GM12878 (cell line): ENCODE measurements at places on chromosomes 3 and 15. TPM values are rescaled to one million over a fixed set of nuclear protein-coding genes. Genes with fewer than 3 reads are reported as not detected.

GRCh38 chr15:26234976-26235767 is 372.0 kb upstream of the ATP10A start:
- H3K4me1 ChIP-seq = no peaks in the 10 kb centered on the region
- no peaks in the 10 kb centered on the region for H3K36me3 ChIP-seq
- H3K4me3 ChIP-seq = no peak overlapping the region
- DNase-seq = no peak
- no peak overlapping the region for H3K27ac ChIP-seq
- no peaks in the 10 kb centered on the region for H3K27me3 ChIP-seq

DNA sequence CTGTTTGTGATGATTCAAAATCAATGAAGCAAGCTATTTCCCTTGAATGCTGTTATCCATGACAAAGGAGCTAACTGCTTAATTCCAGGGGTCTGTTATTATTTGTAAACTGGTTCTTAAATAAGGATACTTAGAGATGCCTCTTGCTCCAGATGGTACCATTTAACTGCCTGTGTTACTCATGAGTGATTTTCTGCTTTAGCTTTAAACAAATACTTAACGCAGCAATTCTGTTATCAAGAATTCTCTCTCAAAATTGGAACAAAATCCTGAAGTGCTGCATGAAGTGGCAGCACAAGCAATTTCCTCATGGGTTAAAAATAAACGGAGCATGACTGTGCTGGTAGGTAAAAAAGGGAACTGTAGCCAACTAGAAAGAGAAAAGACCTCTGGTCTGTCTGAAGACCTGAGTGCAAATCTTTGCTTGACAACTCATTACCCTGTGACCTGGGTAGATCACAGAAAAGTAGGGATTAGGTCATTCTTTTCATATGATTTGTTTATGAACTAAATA is 62.5 kb upstream of the GBE1 start:
- no peaks in the 10 kb centered on the region for H3K27me3 ChIP-seq
- H3K27ac ChIP-seq = peak overlapping the region; percentile 53
- no peaks in the 10 kb centered on the region for H3K36me3 ChIP-seq
- DNase-seq = peak; percentile 59

DNA sequence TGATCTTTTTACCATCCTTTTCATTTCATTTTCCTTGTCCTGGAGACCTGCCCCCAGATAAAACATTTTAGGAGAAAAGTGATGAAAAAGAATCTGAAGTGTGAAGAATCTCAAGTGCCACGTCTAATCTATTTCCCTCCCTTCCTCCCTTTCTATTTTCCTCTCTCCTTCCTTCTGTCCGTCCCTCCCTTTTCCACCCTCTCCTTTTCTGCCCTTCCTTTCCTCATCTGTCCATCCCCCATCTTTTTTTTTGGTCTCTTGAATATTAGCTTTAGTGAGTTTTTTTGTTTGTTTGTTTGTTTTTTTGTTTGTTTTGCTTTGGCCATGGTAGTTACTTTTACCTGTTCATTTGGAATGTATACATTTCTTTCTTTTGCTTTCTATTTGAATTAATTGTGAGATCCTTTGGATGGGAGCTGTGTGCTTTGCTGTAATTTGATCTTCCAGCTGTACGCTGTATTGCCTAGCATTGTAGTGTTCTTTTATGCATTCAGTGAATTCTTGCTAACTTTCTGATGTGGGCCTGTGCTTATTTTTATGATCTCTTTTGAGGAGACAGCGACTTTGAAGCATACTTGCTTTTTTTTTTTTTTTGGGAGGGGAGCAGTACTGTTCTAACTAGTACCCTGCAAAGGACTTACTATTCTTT is 19.2 kb downstream of the CDIN1 start:
- no peak overlapping the region for H3K4me3 ChIP-seq
- no peaks in the 10 kb centered on the region for H3K4me1 ChIP-seq
- no peak overlapping the region for H3K27ac ChIP-seq

DNA sequence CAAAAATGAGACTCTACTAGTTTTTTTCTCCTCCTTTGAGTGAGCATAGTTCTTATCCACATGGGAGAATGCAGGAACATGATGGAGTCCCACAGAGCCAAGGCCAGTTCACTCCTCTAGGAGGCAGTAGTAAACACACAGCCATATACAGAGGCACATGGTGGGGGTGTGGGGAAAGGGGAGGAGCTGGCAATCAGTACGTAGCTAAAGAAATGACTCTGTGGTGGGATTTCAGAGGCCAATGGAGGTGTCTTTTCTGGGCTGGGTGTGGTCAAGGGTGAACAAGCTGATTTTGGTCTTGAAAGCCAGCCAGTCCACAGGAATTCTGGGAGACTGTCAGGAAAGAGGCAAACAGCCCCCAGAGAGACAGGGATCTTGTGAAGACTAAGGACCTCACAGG is 6.6 kb upstream of the RAB11A start:
- H3K4me3 ChIP-seq = no peak overlapping the region
- H3K27ac ChIP-seq = no peak overlapping the region
- no peak for DNase-seq
- no peaks in the 10 kb centered on the region for H3K27me3 ChIP-seq
- H3K4me1 ChIP-seq = peaks cover 13% of the 10 kb centered on the region
- no peaks in the 10 kb centered on the region for H3K36me3 ChIP-seq

- DNase-seq = no peak
- no peaks in the 10 kb centered on the region for H3K4me1 ChIP-seq
- no peak overlapping the region for H3K4me3 ChIP-seq
- 0 out of 2 replicates have a peak, but pooled peaks cover 2% of the 10 kb centered on the region for H3K27me3 ChIP-seq
Measured at GRCh38 chr3:55879901-55880331, 392.8 kb upstream of the WNT5A start.

DNA sequence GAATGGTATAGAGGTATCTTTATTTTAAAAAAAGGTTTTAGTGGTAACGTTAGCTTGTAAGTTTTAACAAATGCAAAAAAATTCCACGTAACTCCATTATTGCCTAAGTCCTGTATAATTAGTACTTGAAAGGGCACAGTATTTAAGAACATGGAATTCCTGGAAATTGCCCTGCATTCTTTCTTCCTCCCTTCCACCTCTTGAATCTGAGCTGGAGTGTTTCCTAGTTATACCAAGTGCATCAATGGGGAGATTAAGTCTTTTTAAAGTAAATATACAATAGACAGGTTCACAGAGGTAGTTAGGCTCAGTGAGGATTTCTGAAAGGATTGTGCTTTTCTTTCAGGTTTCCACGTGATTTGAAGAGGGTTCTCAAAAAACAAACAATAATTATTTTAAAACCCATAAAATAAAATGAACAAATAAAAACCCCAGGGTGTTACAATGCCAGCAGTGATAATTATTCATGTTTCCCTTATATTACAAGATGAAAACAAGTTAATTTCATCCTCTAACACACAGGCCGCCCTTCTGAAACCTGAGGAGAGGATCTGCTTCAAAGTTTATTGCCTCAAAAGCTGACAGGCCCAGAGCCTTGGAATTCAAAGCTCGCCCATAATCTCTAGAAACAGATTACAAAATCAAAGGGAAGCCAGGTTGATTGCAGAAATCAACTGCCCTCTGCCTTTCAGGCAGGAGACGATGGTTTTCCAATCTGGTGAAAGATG is 128.8 kb upstream of the LMOD3 start:
- H3K4me1 ChIP-seq = no peaks in the 10 kb centered on the region
- DNase-seq = no peak
- no peak overlapping the region for H3K4me3 ChIP-seq
- no peaks in the 10 kb centered on the region for H3K36me3 ChIP-seq
- H3K27ac ChIP-seq = no peak overlapping the region

GRCh38 chr3:30269751-30270445 is 336.5 kb upstream of the TGFBR2 start:
- no peaks in the 10 kb centered on the region for H3K27me3 ChIP-seq
- DNase-seq = no peak

DNA sequence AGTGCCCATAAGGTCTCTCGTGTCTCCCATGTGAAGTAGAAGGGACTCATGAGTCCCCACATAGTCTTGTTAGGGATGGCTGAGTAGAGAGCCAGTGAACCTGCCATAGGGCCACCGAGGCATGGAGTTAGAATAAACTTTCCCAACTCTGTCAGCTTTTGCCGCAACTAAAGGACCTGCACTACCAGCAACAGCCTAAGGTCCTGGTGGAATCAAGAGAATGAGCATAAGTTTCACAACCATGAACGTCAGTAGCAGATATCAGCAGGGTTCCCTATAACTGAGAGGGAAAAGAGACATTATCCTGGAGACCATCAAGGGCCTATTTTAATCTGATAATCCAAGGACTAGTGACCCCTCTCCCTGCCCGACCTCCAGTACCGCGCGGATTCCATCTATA is 60.3 kb upstream of the FNDC3B start:
- H3K4me3 ChIP-seq = no peak overlapping the region
- no peaks in the 10 kb centered on the region for H3K36me3 ChIP-seq
- DNase-seq = no peak
- H3K27me3 ChIP-seq = no peaks in the 10 kb centered on the region

DNA sequence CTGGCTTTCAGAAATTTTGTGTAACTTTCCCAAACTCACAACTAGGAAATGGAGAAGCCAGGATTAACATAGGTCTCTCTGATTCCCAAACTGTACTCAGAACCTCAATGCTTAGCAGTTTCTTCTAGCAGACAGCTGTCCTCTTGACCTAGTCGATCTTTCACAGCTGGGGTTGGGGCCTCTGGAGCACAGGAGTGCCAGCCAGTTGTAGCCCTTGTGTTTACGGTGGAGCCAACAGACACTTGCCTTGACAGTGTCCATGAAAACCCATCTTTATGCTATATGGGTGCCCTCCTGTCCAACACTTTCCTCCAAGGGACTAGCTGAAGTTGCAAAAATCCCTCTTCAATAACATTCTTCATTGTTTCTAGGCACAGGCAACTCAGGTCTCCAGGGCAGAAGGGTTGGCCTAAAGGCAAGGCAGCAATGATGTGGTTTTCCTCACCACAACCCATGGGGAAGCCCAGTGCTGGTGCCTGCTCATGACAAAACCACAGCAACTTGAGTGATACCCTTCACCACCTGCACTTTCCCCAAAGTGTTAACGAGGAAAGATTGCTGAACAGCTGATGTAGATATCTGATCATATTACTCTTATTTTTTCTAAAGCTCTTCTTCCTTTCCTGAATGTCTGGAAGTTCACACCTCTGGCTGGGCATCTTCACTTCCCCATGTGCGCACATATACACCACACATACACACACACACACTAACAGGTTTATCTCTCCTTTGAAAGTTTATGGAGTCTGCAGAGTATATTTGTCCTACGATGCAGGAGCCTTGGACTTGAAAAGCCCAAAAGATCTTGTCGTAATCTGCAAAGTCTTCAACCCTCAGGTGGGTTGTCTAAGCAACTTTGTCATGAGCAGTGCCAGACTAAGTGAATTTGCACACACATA is 11.0 kb upstream of the KNG1 start:
- no peak overlapping the region for H3K27ac ChIP-seq
- DNase-seq = peak; percentile 12

- no peak overlapping the region for H3K27ac ChIP-seq
- H3K27me3 ChIP-seq = no peaks in the 10 kb centered on the region
- DNase-seq = no peak
- H3K4me3 ChIP-seq = no peak overlapping the region
- no peaks in the 10 kb centered on the region for H3K4me1 ChIP-seq
Measured at GRCh38 chr15:78651930-78652615, 11.1 kb upstream of the CHRNB4 start.

DNA sequence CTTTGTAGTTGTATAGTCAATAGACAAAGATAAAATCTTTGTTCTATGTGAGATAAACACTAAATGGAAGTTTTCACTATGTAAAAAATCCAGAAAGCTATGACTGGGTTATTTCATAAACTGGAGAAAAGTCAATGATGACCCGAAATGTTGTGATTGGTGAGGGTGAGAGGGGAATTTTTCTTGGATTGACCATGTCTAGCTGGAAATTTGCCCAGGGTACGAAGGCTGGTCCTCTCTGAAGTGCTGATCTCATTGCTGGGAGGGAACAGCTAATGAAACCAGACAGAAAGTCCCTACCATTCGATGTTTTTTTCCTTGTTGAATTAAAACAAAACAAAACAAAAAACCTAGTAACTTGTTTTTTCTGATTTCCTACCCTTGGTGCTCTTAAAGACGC is 14.3 kb downstream of the TPRG1 start:
- H3K27ac ChIP-seq = no peak overlapping the region
- H3K4me3 ChIP-seq = no peak overlapping the region
- H3K36me3 ChIP-seq = no peaks in the 10 kb centered on the region

GRCh38 chr3:123025642-123026521 is 1.7 kb downstream of the SEMA5B start:
- peaks cover 36% of the 10 kb centered on the region for H3K27me3 ChIP-seq
- peaks cover 6% of the 10 kb centered on the region for H3K4me1 ChIP-seq
- no peaks in the 10 kb centered on the region for H3K36me3 ChIP-seq
- H3K4me3 ChIP-seq = no peak overlapping the region
- DNase-seq = no peak

- H3K27ac ChIP-seq = no peak overlapping the region
- no peaks in the 10 kb centered on the region for H3K27me3 ChIP-seq
- DNase-seq = no peak
Measured at GRCh38 chr3:47366833-47367232, 14.0 kb upstream of the PTPN23 start.

GRCh38 chr15:70096215-70097062 is 1.3 kb downstream of the TLE3 start:
- peak overlapping the region; percentile 97 for H3K4me3 ChIP-seq
- peaks cover 4% of the 10 kb centered on the region for H3K27me3 ChIP-seq
- H3K36me3 ChIP-seq = peaks cover 14% of the 10 kb centered on the region

- peaks cover 3% of the 10 kb centered on the region for H3K4me1 ChIP-seq
- no peaks in the 10 kb centered on the region for H3K27me3 ChIP-seq
Measured at GRCh38 chr15:75745305-75745704, 32.7 kb upstream of the CSPG4 start.

GRCh38 chr3:150450916-150451315 is 42.8 kb downstream of the TSC22D2 start:
- H3K36me3 ChIP-seq = no peaks in the 10 kb centered on the region
- no peaks in the 10 kb centered on the region for H3K27me3 ChIP-seq
- no peak overlapping the region for H3K4me3 ChIP-seq
- no peak overlapping the region for H3K27ac ChIP-seq
- no peaks in the 10 kb centered on the region for H3K4me1 ChIP-seq

DNA sequence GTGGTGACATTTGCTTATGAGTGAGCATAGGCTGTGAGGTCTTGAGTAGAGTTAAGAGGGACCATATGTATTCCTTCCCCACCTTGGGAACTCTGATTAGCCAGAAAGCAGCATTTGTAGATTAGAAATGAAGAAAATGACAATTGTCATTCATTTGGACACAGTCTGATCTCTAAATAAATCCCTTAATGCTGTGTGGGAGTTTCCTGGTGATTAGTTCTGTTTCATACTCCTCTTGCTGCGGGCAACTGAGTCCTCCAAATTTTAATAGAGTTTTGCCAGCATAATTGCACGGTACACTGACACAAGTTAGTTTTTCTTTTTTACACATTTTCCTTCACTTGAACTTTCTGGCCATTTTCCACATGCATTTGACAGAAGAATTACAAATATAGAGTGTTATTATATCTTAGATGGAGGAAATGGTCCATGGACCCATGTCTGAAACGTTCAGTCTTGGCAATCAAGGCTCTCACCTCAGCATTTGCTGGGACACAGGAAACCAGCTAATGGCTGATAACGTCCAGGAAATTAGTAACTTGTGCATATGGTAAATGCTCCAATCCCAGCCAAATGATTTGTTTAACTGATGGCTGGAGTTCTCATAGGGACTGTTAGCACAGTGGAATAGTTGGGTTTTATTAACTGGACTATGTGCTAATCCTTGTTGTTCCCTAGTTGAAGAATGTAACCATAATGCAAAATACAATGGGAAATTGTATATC is 321.2 kb downstream of the RBMS3 start:
- no peak overlapping the region for H3K27ac ChIP-seq
- no peak for DNase-seq
- H3K4me1 ChIP-seq = no peaks in the 10 kb centered on the region
- no peaks in the 10 kb centered on the region for H3K27me3 ChIP-seq

The CYP19A1 gene
- 1.2 and 1.4 TPM in 2 replicates for total RNA-seq

The GRAMD1C gene
- total RNA-seq = 5.5 TPM in 2 replicates

The ZBTB20 gene
- 4.2 and 4.8 TPM in 2 replicates for total RNA-seq

The IFT80 gene
- total RNA-seq = 11.1 and 13.7 TPM in 2 replicates

The GABPB1 gene
- 32.4 and 35.9 TPM in 2 replicates for total RNA-seq

The CALML4 gene
- total RNA-seq = 4.0 and 4.8 TPM in 2 replicates

The PCLAF gene
- total RNA-seq = 88.6 and 90.6 TPM in 2 replicates
